Stimulated activated effector memory CD8-positive, alpha-beta T cell treated with anti-CD3 and anti-CD28 coated beads, Interleukin-12 subunit alpha, Interleukin-12 subunit beta, amount 100 ng/mL, for 72 hours (primary cell): ENCODE measurements at places on chromosomes 13 and 19.

GRCh38 chr13:108987517-108987916 lies 358.1 kb downstream of the MYO16 start:
- DNase-seq = no peak

GRCh38 chr19:53161123-53161522 lies 2.3 kb upstream of the ZNF347 start:
- no peak for DNase-seq

DNA sequence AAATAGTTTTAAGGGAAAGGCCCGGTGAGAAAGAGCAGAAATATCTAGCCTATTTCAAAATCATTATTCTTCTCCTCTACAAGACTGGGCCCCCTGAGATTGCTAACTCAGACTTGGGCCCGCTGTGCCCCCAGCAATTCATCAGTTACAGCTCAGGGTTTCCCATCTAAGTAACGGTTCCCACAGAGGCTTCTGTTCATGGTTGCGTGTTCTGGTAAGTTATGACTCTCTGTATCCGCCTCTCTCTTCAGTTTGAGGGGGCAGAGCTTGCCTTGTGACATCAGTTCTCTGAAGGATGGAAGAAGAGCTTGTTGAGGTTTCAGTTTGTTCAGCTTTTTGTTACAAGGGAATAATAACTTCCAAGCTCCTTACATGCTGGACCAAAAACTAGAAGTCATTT lies 11.6 kb downstream of the ZNF57 start:
- DNase-seq = no peak

DNA sequence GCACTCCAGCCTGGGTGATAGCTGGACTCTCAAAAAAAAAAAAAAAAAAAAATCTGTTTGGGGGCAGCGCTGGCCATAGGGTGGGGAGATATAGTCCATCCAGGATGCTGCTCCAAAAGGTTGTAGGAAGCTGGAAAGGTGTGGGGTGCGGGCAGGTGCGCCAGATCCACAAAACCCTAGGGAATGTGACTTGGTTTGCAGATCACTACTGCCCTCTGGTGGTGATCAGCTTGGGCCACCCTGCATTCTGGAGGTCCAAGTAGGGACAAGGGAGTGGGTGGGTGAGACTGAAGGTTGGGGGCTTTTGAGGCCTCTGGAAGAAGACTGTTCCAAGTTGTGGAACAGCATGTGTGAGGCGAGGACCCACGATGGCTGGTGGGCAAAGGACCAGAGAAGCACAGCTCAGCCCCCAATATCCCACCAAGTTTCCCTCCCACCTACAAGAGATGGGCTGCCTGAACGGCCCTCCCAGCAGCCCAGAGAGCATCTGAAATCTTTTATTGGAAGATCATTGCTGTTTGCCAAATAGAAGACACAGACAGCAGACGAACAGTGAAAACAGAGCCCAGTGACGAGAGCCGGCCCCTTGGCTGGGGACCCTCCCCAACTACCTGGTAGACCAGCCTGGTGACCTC lies 10.4 kb upstream of the TYK2 start:
- peak; percentile 80 for DNase-seq

- DNase-seq = no peak
Observed at GRCh38 chr13:94216476-94216875, 263.0 kb downstream of the DCT start.

DNA sequence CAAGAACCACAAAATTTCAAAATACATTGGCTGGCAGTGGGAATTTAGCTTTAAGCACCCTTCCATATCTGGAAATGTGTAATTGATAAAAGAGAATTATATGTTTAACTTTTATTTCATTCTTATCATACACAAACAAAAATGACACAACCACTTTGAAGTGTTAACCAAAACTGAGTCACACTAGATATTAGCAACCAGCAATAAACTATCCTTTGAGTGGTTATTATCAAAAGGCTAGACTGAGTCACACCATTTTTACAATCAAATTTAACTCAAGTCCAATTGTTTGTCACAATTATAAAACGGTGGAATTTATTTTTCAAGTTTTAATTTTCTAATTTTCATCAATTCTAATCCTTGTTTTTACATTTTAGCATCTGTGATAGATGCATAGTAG lies 121.7 kb downstream of the LIG4 start:
- no peak for DNase-seq

DNA sequence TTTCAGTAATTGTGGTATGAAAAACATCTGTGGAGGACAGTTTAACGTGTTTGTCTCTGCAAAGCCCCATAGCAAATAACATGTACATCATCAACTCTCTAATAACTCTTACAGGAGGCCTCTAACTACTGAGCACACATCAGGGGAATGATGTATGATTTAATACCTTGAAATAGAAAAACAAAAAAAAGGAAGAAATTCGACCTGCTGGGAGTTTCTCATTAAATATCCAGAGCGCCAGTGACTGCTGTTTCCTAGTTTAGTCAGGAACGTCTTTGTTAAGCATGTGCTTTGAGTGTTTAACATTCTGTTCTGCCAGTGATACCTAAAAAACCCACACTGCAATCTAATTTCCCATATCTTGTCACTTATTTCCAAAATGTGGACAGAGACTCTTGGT lies 235.4 kb downstream of the PCDH20 start:
- no peak for DNase-seq

GRCh38 chr13:50125304-50125553 lies 110.0 kb downstream of the KCNRG start:
- no peak for DNase-seq

GRCh38 chr13:24228852-24229458 lies 68.4 kb downstream of the SPATA13 start:
- DNase-seq = no peak

DNA sequence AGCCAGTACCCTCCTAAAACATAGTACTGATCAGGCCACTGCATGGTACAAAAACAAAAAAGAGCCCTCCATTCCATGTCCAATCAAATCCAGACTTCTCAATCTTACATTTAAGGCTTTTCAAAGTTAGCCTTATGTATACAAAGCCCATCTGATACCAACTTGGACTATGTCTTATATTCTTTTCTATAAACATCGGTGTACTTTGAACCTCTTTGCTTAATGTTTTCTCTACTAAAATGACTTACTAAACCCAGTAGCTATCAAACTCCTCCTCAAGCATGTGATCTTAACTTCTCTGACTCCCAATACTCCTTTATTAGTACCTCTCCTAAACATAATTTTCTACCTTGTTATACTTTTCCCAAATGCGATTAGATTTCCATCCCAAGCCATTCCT lies 14.8 kb downstream of the TSC22D1 start:
- no peak for DNase-seq

GRCh38 chr19:22532388-22533300 lies 101.5 kb upstream of the ZNF492 start:
- no peak for DNase-seq

DNA sequence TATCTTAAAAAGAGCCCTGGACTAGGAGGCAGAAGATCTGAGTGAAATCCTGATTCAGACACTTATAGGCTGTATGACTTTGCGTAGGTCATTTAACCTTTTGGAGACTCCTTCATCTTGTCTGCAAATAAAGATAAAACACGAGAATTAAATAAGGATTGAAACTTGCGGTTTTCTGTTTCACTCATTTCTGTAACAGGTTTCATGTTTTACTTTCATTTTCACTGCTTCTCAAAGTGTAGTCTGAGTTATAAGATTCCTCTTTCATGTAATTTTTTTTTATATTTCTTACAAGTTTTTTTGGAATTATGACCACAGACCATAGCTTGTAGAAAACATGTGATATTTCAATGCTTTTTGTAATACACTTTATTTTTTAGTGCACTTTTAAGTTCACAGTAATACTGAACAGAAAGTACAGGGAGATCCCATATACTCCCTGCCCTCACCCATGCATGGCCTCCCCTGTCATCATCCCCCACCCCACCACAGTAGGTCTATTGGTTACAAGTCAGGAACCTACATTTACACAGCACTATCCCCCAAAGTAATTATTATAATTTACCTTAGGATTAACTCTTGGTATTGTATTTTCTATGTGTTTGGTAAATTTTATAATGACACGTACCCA lies 174.6 kb downstream of the ITGBL1 start:
- no peak for DNase-seq

- no peak for DNase-seq
Observed at GRCh38 chr19:44869733-44870470, 21.2 kb upstream of the TOMM40 start.

GRCh38 chr13:39540929-39541605 lies 61.9 kb downstream of the LHFPL6 start:
- DNase-seq = no peak

GRCh38 chr19:1742989-1743696 lies 10.2 kb upstream of the ONECUT3 start:
- DNase-seq = no peak

DNA sequence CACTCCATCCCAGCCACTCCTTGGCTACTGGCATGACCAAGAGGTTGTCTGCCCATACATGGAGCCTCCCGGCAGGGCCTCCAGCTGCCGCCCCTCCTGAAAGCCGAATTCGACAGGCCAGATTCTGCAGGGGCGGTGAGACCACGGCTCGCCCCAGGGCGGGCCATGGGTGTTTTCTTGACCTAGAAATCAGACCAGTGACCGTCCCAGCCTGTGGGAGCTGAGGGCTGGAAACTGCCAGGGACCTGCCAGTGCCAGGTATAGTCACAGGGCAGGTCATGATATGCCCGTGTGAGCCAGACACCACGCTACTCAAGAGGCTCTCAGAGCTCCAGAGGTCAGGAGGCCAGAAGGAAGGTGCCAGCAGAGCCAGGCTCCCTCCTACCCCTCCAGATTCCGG lies 16.8 kb downstream of the DAPK3 start:
- DNase-seq = no peak

DNA sequence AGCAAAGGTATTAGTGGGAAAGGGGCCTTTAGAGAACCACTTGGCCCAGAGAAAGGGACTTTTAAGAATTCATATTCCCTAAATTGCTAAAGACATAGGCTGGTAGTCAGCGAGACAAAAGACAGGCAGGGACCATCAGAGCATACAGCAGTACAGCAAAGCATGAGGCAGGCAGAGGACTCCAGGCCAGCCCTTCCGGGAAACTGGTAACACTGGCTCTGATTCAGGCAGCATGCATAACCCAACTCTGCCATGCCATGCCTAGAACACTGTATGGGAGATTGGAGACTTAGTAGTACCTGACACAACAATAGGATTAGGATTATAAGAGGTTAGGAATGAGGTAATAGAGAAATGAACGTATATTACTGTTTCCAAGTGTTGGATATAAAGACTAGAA lies 34.9 kb downstream of the CAB39L start:
- DNase-seq = no peak

DNA sequence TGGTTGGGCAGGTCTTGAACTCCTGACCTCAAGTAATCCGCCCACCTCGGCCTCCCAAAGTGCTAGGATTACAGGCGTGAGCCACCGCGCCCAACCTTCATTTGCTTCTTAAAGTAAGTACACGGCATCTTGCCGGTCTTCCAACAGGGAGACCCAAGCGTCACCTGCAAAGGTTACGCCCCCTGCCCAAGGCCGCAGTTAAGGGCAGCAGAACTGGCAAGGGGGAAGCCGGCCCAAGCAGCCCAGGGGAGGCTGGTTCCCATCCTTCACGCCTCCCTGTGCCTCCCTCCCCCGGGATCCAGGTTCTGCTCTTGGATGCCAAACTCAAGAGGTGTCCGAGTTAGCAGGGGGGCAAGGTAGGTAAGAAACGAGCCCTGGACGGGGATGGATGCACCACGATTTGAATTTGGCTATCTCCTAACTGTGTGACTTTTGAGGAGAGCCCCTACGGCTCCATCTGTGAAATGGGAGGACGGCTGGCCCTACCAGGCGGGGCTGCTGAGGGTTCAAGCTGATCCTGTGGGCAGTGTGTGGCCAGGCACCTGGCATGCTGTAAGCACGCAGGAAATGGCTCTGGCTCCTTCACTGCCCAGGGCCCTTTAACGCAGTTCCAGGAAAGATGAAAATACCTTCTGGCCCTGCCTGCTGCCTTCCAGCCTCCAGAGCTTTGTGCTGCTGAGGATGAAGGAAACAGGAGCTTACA lies 9.0 kb downstream of the RFX1 start:
- DNase-seq = no peak

GRCh38 chr19:28828276-28828870 lies 384.6 kb downstream of the UQCRFS1 start:
- no peak for DNase-seq

GRCh38 chr13:110187641-110188161 lies 119.3 kb downstream of the COL4A1 start:
- no peak for DNase-seq

GRCh38 chr13:72985610-72986009 lies 73.2 kb upstream of the KLF5 start:
- no peak for DNase-seq

GRCh38 chr13:73998631-73999030 lies 135.6 kb downstream of the KLF12 start:
- DNase-seq = no peak

DNA sequence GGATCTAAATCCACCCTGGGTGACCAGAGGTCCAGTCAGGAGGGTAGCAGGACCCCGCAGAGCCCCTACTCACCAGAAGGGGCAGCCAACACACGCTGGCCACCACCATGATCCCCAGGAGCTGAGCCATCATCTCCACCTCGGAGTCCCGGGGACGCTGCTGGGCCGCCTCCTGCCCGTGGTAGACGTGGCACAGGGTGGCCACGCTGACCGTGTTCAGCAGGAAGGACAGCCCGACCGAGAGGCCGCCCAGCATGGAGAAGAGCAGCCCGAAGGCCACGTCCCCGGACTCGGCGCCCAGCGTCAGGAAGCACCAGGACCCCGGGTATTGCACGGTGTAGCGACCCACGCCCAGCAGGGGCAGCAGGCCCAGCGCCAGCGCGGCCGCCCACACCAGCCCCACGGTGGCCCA lies 6.9 kb downstream of the TBXA2R start:
- no peak for DNase-seq

DNA sequence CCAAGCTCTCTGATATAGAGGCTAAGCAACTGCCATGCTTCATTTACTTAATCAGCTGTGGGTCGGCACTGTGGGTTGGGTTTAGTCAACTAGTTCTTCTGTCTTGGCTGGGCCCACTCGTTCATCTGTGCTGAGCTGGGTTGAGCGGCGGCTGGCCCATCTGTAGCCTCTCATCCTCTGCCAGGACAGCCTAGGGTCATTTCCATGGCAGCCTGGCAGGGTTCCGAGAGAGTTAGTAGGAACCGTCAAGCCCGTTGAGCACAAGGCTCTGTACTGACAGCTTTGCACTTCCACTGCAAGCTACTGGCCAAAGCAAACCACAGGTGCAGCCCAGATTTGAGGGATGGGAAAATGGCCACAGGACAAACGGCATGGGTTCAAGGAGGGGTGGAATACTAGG lies 6.6 kb upstream of the ZNF835 start:
- no peak for DNase-seq

DNA sequence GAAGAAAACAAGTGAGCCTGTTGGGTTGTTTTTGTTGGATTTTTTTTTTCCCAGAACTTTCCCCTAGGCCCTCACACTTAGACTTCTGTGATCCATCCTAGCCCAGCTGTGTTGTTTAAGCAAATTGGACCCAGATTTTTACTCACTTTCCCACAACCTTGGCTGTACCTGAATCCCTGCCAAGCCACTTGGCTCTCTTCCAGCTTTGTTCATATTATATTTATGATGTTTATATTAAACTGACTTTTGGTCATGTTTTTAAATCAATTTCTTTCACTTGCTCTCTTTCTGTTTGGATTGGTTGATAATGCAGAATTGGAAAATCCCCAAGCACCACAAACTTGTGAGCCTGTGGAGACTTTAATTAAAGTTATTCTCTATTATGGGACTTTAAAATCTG lies 16.6 kb downstream of the OLFM4 start:
- DNase-seq = no peak

- no peak for DNase-seq
Observed at GRCh38 chr13:52644108-52644507, 1.9 kb downstream of the HNRNPA1L2 start.
